Astrocyte (in vitro differentiated cells and primary cell): ENCODE measurements at places on chromosomes 16 and 17.
A peak's percentile ranks its signal among the peaks of the same experiment; 100 is the strongest.

- no peak for DNase-seq
Measured at GRCh38 chr16:19898924-19899604, 14.4 kb upstream of the GPRC5B start.

- DNase-seq: no peak
Measured at GRCh38 chr17:66397486-66397885, 95.1 kb downstream of the PRKCA start.

- DNase-seq: no peak
Measured at GRCh38 chr17:9999919-10000695, 95.0 kb upstream of the RCVRN start.

DNA sequence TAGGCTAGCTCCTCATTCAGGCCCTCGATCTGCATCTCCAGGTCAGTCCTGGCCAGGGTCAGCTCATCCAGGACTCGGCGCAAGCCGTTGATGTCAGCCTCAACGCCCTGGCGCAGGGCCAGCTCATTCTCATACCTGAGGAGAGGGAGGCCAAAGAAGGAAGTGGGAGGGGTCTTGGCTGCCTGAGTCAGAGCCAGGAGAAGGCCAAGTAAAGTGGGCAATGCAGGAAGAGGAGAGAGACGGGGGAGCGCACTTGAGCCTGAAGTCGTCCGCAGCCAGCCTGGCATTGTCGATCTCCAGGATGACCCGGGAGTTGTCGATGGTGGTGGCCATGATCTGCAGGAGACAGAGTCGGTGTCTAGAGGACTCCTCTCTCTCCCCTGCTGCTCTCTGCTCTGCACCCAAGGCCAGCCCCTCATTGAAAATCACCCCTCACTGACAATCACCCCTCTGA is 1.8 kb downstream of the KRT15 start:
- no peak for DNase-seq

DNA sequence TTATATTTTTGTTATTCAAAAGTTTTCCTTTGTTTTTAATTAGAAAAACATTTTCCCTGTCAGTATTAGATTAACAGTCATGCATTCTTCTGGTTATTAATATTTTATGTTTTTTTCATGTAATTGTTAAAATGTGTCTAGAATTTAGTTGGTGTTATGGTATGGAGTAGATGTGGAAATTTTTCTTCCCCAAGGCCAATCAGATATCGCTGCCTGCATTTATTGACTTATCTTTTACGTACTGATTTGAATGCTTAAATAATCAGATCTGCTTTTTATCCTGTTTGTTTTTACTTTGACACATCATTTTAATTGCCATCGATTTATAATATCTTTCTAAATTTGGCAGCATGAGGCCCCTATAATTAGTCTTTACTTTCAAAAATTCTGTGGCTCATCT is 13.6 kb downstream of the FTO start:
- no peak for DNase-seq

GRCh38 chr17:19641687-19642372 is 6.7 kb upstream of the ALDH3A2 start:
- DNase-seq: no peak

DNA sequence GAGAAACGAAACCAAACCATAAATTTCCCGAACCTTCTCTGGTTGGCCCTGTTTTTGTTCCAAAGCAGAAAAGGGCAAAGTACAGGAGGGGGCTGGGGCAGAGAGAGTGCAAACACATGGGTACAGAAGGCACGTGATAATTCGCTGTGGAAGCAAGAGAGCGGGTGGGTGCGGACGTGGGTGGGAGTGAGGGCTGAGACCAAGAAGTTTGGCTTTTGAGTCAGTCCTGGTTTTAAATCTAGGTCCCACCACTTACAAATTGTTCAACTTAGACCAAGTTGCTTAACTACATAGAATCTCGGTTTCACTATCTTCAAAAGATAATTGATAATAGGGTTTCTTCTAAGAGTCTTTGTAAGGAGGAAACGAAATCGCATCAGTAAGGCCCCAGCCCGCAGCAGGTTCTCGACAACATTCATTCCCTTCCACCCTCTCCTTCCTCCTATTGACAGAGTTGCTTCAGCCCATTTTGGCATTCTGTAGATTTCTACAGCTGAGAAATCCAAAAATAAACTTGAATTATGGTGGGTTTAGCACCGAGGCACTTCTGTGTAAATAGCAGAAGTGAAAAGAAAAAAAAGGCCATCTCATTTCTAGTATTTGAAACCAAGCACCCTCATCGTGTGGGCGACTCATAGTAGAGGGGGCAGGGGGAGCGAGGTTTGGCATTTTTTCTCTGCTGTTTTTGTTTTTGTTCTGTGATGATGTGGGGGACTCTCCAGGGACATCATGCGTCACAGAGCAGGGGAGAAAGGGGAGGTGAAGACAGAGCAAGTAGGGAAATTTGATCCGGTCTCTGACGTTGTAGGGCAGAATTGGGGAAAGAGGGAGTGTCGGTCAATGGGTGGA is 33.6 kb upstream of the CCR7 start:
- no peak for DNase-seq

- DNase-seq: peak; percentile 36
Measured at GRCh38 chr16:80997139-80997798, 9.4 kb downstream of the CMC2 start.

DNA sequence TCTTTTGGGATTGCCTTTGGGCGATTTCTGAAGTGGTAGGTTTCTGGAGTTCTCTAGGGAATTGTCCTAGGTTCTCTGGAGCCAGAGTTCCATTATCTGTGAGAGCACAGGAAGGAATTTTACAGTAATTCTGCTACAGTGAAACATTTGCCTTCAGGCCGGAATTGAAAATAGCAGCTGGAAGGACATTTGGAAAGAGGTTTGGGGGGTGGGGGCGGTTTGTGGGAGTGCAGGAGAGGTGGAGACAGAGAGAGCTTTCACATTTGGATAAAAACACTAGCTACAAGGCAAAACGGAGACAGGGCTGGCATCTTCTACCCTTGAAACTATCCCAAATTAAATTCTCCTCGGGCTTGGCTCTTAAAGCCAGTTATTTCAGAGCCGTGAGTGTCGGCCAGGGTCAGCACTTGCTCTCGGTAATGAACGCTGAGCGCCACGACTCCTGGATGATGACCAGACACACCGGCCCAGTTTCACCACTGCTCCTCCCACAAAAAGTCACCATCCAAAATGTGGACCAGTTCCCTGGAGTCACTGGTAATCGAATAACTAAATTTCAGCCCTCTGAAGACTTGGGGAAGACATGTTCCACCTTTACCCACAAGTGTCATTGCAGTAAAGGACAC is 67.7 kb upstream of the TANC2 start:
- no peak for DNase-seq

GRCh38 chr17:13743906-13744305 is 142.2 kb upstream of the HS3ST3A1 start:
- DNase-seq: no peak

- DNase-seq: no peak
Measured at GRCh38 chr16:71711789-71712188, 12.7 kb downstream of the PHLPP2 start.

GRCh38 chr16:27175888-27176287 is 27.4 kb upstream of the KDM8 start:
- no peak for DNase-seq

- no peak for DNase-seq
Measured at GRCh38 chr17:33079201-33079600, 87.6 kb downstream of the SPACA3 start.

DNA sequence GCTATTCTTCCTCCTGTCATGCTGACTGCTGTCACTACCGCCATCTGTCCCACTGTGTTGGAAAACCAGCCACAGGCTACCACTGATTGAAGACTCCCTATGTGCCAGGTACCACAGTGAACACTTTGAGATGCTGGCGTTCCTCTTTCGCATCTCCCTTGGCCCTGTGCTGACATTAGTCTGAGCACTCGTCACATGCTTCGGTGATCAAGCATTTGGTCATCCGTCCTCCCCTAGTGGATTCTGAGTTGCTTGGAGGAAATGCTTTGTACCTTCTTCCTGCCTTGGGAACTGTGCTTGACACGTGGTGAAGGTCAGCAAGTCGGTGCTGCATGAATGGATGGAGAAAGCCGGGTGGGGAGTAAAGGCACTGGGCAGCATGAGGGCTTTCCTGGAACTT is 260.1 kb downstream of the SNX29 start:
- no peak for DNase-seq

DNA sequence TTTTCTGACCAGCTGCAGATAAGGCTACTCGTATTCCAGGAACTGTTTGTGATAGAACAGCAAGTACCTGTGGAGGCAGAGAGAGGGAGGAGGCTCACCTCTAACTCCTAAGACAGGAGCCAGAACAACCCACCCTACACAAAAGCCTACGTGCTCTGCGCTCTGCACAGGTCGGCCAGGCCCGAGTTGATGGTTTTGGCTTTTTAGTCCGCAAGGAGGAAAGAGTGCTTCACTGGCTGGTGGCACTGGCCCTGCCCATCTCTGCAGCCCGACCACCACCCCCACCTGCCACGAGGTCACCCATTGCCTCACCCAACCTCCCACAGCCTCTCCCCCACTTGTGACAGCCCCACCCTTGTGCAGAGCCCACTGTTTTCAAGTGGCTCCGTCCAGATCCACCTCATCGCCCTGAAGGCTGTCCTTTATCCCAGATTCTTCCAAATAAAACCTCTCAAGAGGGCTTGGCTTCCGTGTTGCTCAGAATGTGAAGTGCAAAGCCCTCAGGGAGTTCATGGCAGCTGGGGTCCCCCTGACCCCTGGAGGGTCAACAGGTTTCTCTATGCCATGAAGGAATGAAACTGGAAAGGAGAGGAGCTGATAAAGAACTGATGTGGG is 39.7 kb downstream of the USP22 start:
- DNase-seq: no peak
